RPMI7951 (cell line): ENCODE measurements at places on chromosomes 16 and 17. TPM values are rescaled to one million over a fixed set of nuclear protein-coding genes. Genes with fewer than 3 reads are reported as not detected.

TEFM gene
- total RNA-seq = 17.2 and 19.2 TPM in 2 replicates

- no peak for DNase-seq
These were observed 5.7 kb upstream of the SALL1 start for GRCh38 chr16:51156807-51157200.

DNA sequence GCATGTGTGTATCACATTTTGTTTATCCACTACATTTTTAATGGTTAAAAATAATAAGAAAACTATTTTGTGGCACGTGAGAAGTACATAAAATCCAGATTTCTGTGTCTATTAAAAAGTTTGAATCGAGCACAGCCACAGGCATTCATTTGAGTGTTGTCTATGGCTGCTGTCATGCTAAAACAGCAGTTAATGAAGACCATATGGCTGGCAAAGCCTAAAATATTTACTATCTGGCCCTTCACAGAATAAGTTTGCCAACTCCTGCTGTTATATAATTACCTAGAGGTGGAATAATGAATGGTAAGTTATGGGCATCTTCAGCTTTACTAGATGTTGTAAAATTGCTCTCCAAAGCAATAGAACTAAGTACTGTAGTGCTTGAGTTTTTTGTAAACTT is 30.5 kb downstream of the TMEM98 start:
- DNase-seq = peak; percentile 37

METTL23 gene
- 47.9 and 56.9 TPM in 2 replicates for total RNA-seq

DNA sequence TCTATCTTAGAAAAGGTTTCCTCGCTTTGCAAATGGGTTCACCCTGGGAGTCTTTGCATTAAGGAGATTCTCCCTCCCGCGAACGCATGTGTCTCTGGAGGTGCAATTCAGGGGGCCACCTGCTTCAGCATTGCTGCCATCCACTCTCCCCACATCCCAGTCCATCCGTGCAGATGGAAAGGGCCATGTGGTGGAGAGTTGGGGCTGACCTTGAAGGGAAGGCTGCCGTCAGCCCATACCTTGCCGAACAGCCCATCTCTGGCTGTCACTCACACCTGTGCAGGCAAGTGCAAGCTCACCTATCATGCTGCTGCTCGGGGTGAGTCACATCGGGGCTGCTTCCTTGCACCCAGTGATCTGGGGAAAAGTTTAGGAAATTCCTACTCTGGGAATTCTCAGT is 106.1 kb downstream of the ZNF423 start:
- no peak for DNase-seq

DNA sequence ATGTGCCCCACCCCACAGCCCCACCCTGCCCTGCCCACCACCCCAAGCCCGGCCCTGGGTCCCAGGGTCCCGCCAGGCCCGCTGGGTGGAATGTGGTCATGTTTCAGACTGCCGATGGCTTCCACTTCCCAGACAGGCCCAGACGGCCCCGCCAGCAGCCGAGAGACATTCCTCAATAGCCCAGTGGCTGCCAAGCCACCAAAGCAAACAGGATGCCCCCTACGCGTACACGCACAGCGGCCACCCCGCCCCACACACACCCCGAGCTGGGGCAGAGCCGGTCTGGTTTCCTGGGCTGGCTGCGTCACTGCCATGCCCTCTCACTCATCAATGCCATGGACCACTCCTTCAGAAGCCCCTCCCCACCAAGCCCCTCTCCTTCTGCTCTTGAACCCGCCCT is 1.2 kb upstream of the KRT17 start:
- peak; percentile 80 for DNase-seq

DNA sequence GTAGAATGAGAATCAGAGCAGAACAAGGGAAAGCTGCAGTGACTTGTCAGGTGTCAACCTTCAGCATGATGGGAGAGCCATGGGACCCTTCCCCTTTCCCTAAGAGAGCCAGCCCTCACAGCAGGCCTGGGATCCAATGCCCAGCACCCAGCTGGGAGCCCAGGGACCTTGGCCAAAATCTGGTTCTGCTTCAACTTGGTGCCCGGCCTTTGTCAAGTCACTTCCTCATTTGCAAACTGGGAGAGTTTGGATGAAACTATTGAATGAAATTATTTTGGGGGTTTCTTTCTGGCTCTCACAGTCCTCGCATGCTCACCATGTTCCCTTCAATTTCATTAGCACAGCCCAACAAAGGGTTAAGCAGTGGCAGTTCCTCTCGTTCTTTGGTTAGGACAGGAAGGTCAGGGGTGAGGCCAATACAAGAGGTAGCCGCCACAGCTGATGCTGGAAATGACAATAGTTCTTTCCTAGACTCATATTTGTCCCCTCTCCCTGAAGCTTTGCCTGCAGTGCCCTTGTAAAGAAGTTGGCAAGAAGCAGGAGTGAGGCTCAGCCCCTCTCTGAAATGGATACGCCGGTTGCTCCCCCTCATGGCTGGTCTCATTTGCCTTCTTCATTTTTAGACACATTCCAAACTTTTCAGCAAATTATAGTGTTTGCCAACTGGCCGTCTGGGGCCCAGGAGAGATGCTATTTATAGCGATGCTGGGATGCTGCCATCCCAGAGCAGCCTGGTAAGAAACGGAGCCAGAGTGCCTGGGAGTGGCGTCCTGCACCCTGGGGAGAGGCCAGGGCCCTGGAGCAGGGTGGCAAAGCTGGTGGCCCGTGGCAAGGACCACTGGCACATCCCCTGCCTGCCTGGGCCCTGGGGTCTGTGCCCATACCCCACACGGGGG is 34.5 kb upstream of the MEOX1 start:
- peak; percentile 45 for DNase-seq

- DNase-seq = no peak
These were observed 4.1 kb upstream of the DOC2B start for GRCh38 chr17:185445-186138.

CDH3 gene
- under 0.01 and 0.24 TPM in 2 replicates for total RNA-seq

NFATC3 gene
- 22.0 and 22.5 TPM in 2 replicates for total RNA-seq

- no peak for DNase-seq
These were observed 2.6 kb downstream of the STAC2 start for GRCh38 chr17:39222866-39223834.

GPRC5C gene
- total RNA-seq = 133 and 154 TPM in 2 replicates

SDR42E1 gene
- total RNA-seq = 1.6 and 1.8 TPM in 2 replicates

DNA sequence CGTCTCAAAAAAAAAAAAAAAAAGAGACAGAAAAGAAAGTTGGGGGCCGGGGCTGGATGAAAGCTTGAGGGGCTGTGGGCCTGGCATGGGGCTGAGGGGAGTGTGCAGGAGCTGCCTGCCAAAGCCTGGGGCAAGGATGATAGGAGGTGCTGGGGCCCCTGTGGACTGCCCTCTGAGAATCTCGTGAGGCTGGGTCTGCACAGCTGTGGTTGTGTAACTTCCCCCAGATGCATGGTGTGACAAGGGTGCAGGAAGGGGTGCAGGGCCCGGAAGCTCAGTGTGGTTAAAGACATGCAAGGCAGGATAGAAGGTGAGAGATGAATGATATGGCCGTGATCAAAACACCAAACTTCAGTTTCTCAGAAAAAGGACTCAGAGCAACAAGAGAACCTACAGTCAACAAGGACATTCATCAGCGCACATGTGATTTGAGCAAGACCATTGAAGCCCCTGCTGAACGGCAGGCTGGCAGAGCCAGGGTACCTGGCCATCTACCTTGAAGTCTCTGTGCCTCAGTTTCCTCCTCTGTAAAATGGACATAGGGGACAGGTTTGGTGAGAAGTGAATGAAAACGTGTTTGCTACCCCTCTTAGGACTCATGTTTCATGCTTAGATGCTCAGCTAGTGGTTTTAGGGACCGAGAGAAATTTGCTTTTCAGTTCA is 9.6 kb downstream of the IL32 start:
- no peak for DNase-seq

CMTM1 gene
- 6.0 and 6.4 TPM in 2 replicates for total RNA-seq

MYH1 gene
- not detected in 2 replicates for total RNA-seq

DNA sequence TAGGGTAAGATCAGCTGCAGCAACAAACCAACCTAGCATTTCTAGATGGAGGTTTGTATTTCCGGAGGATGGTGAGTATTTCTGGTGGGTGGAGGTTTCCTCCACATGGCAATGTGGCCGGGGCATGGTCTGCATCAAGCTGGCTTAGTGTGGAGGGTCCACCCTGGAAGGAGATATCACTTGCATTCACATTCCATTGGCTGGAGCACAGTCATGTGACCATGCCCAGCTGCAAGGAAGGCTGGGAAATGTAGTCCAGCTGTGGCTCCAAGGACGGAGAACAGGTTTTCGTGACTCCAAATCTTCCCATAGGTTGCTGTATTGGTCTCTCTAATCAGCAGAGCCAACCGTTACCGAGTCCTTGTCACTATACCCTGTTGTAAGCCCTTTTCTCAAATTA is 68.7 kb downstream of the RAI1 start:
- DNase-seq = peak; percentile 17

DNA sequence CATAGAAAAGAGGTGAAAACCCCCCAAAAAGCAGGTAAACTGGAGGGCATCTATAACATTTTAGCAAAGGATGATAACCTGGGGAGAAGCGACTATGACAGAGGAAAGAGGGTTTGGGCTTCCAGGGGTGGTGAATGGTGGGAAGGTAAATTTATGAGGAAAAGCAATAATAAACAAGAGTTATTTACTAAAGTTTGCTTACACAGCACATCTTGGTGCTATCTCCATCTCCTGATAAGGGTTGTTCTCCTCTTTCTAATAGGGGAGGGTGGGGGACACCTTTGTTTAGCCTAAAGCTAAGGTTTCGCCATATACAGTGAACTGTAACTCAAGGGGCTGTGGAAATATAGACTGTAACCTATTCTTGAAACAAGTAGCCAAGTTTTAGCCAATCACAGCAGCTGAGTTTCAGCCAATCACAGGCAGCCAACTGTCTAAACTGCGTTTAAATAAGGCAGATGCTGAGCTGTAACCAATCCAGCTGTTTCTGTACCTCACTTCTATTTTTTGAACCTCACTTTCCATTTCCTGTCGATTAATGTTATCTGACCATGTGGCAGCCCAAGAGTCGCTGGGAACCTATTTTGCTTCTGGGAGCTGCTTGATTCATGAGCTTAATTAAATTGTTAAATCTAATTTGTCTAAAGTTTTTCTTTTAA is 191.8 kb downstream of the MAP2K6 start:
- DNase-seq = no peak

- no peak for DNase-seq
These were observed 220.8 kb upstream of the TNRC6C start for GRCh38 chr17:77737442-77738265.

- DNase-seq = no peak
These were observed 63.4 kb downstream of the KLHDC4 start for GRCh38 chr16:87702325-87702811.

DNA sequence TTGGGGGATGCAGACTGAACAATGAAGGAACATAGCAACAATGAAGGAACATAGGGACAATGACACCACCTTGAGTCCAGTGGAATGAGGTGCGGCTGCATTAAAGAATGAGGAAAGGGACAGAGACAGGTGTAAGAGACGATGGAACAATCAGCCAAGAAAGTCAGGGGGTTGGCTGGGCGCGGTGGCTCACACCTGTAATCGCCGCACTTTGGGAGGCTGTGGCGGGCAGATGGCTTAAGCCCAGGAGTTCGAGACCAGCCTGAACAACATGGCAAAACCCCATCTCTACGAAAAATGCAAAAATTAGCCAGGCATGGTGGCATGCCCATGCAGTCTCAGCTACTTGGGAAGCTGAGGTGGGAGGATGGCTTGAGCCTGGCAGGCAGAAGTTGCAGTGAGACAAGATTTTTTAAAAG is 13.6 kb upstream of the CBFB start:
- DNase-seq = no peak

GRCh38 chr17:72724267-72724666 is 368.2 kb downstream of the SLC39A11 start:
- peak; percentile 91 for DNase-seq

MYH13 gene
- under 0.01 TPM in 1 of 2 replicates, not detected in the other for total RNA-seq

- DNase-seq = no peak
These were observed 16.1 kb upstream of the NAGS start for GRCh38 chr17:43988301-43988700.

GRCh38 chr16:3485097-3485745 is 10.1 kb downstream of the C16orf90 start:
- DNase-seq = no peak

PYDC1 gene
- total RNA-seq = not detected in 2 replicates
